ENCODE measurements at places on chromosomes 7 and 10.

GRCh38 chr7:1197997-1198625, 34.6 kb upstream of the UNCX start:
- H3K27me3 ChIP-seq = peaks cover 41% of the 10 kb centered on the region
- no peaks in the 10 kb centered on the region for H3K36me3 ChIP-seq
- H3K4me1 ChIP-seq = peaks cover 9% of the 10 kb centered on the region
- H3K27ac ChIP-seq = no peak overlapping the region
- DNase-seq = no peak

GRCh38 chr7:31791881-31792280, 104.9 kb downstream of the PPP1R17 start:
- H3K36me3 ChIP-seq = no peaks in the 10 kb centered on the region
- H3K4me3 ChIP-seq = no peak overlapping the region
- no peak overlapping the region for H3K27ac ChIP-seq
- no peaks in the 10 kb centered on the region for H3K27me3 ChIP-seq
- H3K4me1 ChIP-seq = no peaks in the 10 kb centered on the region

GRCh38 chr7:92246360-92247101, 757 bp downstream of the ANKIB1 start:
- peak overlapping the region; percentile 95 for H3K27ac ChIP-seq
- peak overlapping the region; percentile 84 for H3K4me3 ChIP-seq
- DNase-seq = peak; percentile 58
- H3K27me3 ChIP-seq = no peaks in the 10 kb centered on the region
- H3K4me1 ChIP-seq = peaks cover 40% of the 10 kb centered on the region
- peaks cover 10% of the 10 kb centered on the region for H3K36me3 ChIP-seq

DNA sequence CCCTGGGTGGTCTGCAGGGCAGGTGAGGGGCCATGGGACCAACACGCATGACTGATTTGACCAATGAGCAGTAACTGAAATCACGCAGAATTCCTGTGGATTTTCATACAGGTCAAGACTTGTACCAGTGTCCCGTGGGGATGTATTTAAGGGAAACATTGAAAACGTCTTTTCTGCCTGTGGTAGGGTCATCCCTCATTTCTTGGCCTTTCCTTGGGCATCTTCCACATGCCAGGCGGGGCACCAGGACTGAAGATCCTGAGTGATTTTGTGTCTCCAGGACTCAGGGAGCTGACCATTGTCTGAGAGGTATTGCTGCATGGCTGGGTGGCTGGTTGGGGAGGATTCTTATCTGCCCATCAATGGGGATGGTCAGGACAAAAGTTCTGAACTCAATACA, 289.0 kb downstream of the GLRX3 start:
- no peaks in the 10 kb centered on the region for H3K36me3 ChIP-seq
- H3K27me3 ChIP-seq = no peaks in the 10 kb centered on the region
- H3K4me3 ChIP-seq = no peak overlapping the region
- DNase-seq = no peak
- H3K4me1 ChIP-seq = no peaks in the 10 kb centered on the region

DNA sequence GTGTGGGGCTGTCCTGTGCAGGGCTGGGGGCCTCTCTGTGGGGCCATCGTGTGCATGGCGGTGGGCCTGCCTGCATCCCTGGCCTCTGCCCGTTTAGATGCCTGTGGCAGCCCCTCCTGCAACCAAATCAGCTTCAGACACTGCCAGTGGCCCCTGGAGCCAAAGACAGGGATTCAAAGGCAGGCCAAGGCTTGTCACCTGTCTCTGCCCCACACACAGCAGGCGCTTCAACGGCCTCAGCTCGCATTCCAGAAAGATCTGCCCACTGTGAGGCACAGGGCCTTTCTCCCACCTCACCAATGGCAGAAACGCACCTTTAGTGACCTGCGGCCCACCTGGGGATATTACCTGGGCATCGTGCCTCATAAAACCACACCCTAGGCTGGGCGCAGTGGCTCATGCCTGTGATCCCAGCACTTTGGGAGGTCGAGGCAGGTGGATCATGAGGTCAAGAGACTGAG, 46.0 kb downstream of the INSIG1 start:
- peaks cover 48% of the 10 kb centered on the region for H3K27me3 ChIP-seq
- H3K27ac ChIP-seq = no peak overlapping the region
- H3K36me3 ChIP-seq = no peaks in the 10 kb centered on the region
- no peak overlapping the region for H3K4me3 ChIP-seq

- DNase-seq = no peak
- H3K27ac ChIP-seq = no peak overlapping the region
- no peak overlapping the region for H3K4me3 ChIP-seq
- H3K27me3 ChIP-seq = no peaks in the 10 kb centered on the region
- no peaks in the 10 kb centered on the region for H3K36me3 ChIP-seq
- H3K4me1 ChIP-seq = no peaks in the 10 kb centered on the region
Observed at GRCh38 chr10:82581940-82582339, 706.9 kb downstream of the NRG3 start.

DNA sequence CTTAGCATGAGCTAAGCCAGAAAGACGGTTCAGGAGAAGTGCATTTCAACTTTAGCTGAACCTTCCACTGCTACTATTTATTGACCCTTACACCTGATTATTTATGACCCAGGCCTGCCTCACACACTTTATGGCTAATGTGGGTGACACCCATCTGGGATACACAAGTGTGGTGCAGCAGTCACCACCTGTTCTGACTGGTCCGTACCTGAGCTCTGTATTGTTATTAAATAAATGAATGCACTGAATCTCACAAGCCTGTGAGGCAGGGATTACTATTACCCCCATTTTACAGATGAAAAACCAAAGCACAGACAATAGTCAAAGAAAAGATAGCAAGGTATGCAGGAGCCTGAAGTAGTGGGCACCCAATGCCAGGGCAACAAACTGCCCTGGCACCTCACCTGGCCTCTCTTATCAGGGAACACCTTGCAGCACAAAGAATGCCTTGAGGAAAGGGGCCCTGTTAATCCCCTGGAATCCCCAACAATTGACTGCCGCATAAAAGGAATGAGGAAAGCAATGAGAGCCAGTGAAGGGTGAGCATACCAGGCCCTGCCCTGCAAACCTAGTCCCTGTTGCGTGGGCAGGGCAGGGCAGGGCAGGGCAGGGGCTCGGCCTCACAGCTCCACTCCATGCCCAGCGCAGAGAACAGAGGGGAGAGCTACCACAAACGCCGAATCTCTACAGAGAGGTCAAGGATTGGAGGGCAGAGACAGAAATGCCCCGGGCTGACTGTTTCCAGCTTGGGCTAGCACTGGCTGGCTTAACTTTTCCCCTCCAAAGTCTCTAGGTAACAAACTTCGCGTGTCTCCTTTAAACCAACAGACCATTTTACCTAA, 1.3 kb downstream of the ANXA11 start:
- H3K27me3 ChIP-seq = no peaks in the 10 kb centered on the region
- peaks cover 50% of the 10 kb centered on the region for H3K4me1 ChIP-seq
- peaks cover 32% of the 10 kb centered on the region for H3K36me3 ChIP-seq
- no peak for DNase-seq
- peak overlapping the region; percentile 86 for H3K27ac ChIP-seq

GRCh38 chr7:6379886-6380285, 67.9 kb downstream of the DAGLB start:
- H3K27me3 ChIP-seq = no peaks in the 10 kb centered on the region
- H3K27ac ChIP-seq = peak overlapping the region; percentile 69
- DNase-seq = no peak
- no peak overlapping the region for H3K4me3 ChIP-seq
- H3K4me1 ChIP-seq = peaks cover 68% of the 10 kb centered on the region

GRCh38 chr7:124263232-124263827, 230.5 kb upstream of the TMEM229A start:
- no peak overlapping the region for H3K27ac ChIP-seq
- H3K27me3 ChIP-seq = no peaks in the 10 kb centered on the region
- no peaks in the 10 kb centered on the region for H3K4me1 ChIP-seq

- no peak overlapping the region for H3K4me3 ChIP-seq
- no peak overlapping the region for H3K27ac ChIP-seq
- H3K36me3 ChIP-seq = no peaks in the 10 kb centered on the region
- H3K4me1 ChIP-seq = peaks cover 13% of the 10 kb centered on the region
Observed at GRCh38 chr7:5172196-5172775, 17.7 kb upstream of the WIPI2 start.

DNA sequence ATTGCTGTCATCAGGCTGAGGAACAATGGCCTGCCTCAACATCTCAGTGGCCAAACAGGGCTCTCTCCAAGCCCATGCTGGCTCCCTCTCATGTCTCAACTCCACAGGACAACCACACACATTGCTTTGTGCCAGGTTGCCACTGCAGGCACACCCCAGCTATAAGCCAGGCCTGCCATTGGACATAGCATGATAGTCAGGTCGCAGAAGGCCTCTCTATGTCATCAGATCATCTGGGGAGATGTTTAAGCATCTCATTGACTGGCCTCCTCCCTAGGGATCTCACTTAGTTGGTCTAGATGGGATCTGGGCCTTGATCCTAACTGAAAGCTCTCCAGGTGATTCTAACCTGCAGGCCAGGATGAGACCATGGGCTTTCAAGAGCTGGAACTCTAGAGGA, 257.2 kb downstream of the GRID1 start:
- H3K4me1 ChIP-seq = no peaks in the 10 kb centered on the region
- no peak for DNase-seq
- no peak overlapping the region for H3K4me3 ChIP-seq
- H3K27me3 ChIP-seq = no peaks in the 10 kb centered on the region
- H3K27ac ChIP-seq = no peak overlapping the region

- no peaks in the 10 kb centered on the region for H3K4me1 ChIP-seq
- peak; percentile 61 for DNase-seq
- no peak overlapping the region for H3K27ac ChIP-seq
- no peaks in the 10 kb centered on the region for H3K27me3 ChIP-seq
Observed at GRCh38 chr10:36888925-36889573, 236.3 kb upstream of the ANKRD30A start.

GRCh38 chr10:13716081-13717071, 129.6 kb downstream of the PRPF18 start:
- H3K4me1 ChIP-seq = peaks cover 20% of the 10 kb centered on the region
- H3K27me3 ChIP-seq = peaks cover 17% of the 10 kb centered on the region
- DNase-seq = no peak
- no peaks in the 10 kb centered on the region for H3K36me3 ChIP-seq
- no peak overlapping the region for H3K27ac ChIP-seq

- DNase-seq = no peak
- no peaks in the 10 kb centered on the region for H3K36me3 ChIP-seq
- H3K4me3 ChIP-seq = no peak overlapping the region
- peaks cover 5% of the 10 kb centered on the region for H3K27me3 ChIP-seq
- H3K27ac ChIP-seq = no peak overlapping the region
Observed at GRCh38 chr7:25628446-25628845, 400.2 kb upstream of the NPVF start.

DNA sequence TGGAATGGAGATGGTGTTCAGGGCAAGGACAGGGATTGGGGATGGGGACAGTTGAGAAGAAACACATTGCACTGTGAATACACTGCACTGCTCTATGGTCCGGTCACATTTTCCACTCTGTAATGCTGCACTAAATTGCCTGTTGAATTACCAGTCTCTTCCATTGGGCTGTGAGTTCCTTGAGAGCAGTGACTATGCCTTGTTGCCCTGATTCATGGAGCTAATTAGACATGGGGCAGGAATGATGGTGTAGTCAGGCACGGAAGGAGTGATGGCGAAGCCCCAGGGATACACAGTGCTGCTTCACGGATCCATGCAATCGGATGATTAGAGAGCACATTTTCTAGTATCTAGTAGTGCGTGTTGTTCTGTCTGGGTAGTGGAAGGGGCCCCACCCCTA, 25.4 kb upstream of the GPAM start:
- no peak overlapping the region for H3K4me3 ChIP-seq
- peaks cover 15% of the 10 kb centered on the region for H3K27me3 ChIP-seq
- H3K36me3 ChIP-seq = no peaks in the 10 kb centered on the region
- H3K27ac ChIP-seq = no peak overlapping the region
